ENCODE measurements at places on chromosomes 12 and 14.

DNA sequence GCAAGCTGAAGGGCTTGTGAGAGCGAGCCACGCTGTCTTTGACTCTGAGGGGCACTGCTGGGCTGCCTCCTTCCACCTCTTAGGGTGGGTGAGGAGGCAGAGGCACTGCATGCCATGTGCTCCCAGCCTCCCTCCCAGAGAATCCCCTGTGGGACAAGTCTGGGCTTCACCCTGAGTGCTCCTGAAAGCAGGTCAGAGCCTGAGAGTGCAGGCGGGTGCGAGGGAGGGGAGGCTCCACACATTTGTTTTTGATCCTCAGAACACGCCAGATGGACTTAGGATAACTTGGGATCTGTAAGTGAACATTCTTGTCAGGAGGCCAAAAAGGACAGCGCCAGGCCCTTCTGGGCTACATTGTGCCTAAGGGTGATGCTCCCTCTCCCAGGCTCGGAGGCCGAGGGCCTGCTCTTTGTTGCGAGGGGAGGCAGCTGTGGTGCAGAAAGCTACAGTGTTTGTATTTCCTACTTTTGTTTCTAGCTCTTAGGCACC lies 155.4 kb downstream of the TMX1 start:
- DNase-seq, result no peak

DNA sequence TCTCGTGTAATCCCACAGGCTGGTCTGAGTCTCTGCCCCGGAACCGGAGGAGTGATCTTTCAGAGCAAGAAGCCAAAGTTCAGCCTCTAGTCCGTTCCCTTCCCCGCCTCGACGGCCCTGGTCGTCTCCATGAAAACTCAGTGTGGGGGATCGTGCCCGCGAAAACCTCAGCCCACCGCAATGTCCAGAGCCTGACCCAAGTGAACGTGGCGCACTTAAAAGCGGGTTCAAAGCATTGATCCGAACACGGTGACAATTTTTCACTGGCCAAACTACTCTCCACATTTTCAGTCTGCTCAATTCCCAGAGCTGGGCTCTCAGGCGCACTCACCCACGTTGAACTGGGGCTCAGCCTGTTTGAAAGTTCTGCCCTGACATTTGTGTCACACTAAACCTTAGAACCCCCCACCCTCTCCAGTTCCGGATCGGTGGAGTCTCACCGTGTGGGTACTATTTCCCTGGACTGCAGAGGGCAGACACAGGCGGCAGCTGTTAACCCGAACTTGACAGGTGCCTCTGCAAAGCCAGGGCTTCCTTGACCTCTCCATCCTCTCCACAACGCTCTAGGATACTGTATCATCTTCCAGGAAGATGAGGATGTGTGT lies 886 bp upstream of the PRICKLE1 start:
- DNase-seq, result peak; percentile 11

DNA sequence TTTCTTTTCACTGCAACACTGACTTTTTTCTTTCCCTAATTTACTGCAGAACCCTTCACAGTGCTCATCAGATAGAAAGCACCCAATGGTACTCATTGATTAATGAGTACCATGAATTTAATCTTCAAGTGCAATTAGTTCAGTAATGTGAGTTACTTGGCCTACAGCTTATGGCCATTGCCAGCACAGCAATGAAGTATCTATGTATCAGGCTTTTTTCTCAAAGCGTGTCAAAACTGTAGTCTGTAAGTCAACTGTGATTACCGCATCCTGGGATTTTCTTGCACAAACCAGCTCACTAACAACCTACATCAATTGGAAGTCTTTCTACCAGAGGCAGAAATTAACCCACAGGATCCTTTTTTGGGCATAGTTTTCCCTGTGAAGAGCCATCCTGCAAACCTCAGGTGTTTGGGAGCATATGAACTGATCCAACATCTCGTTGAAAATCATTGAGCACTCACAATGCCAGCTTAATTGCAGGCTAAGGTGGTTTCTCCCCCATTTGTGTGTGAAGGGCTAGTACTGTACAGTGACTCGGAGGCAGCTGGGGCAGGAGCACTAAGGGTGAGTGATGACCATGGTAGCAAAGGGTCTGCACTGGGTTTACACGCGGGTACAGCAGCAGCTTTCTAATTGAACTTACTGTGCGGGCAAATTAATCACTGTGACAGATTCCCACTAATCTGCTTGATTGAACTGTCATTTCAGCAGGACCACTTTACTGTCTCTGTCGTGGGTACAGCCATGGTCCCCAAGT lies 619.3 kb downstream of the SNAPC1 start:
- no peak for DNase-seq

DNA sequence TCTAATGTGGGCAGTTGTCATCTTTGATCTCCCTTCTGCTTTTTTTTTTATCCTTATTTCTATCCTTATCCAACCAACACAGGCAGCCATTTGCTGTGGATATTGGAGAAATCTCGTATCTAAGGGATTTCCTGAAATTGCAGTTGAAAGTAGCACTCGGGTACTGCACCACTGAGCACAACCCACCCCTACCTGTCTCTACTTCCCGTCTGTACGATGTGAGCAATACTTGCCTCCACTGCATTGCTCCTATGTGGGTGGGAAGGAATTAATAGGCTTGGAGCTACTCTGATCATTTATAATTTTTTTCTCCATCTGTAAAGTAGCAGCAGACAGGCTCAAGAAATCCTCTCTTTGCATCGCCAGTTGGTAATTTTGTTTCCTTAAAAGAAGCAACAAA lies 300.4 kb downstream of the SNAPC1 start:
- no peak for DNase-seq

GRCh38 chr14:105929327-105930081 lies 403.1 kb downstream of the TMEM121 start:
- no peak for DNase-seq

- no peak for DNase-seq
Observed at GRCh38 chr12:12620730-12621315, 9.1 kb downstream of the CREBL2 start.

GRCh38 chr12:42156232-42156631 lies 11.6 kb upstream of the GXYLT1 start:
- no peak for DNase-seq

- DNase-seq, result no peak
Observed at GRCh38 chr14:81085596-81085995, 130.2 kb downstream of the TSHR start.

DNA sequence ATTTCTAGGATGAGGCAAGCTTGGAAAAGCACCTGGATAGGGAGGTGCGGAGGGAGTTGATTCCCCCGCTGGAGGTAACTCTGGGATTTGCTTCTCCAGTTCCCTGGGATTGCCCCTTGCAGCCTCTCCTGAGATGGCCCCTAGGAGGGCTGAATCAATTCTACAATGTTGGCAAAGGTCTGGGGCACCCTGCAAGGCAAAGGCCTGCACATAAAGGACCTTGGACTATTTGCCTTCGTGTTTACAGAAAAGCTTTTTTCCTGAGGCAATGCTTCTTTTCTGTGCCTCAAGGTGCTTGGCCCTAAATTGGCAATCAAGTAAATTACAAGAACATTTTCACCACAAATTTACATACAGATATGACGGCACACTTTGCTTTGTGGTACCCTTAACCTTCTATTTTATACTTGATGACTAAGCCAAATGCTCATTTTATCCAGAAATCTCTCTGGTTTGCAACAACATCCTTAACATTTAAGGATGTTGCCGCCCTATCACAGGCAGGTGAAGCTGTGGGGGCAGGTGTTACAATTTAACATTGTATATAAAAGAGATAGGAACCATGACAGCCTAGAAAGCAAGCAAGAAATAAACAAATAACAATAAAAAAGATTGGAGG lies 40.3 kb downstream of the TIMELESS start:
- DNase-seq, result no peak

DNA sequence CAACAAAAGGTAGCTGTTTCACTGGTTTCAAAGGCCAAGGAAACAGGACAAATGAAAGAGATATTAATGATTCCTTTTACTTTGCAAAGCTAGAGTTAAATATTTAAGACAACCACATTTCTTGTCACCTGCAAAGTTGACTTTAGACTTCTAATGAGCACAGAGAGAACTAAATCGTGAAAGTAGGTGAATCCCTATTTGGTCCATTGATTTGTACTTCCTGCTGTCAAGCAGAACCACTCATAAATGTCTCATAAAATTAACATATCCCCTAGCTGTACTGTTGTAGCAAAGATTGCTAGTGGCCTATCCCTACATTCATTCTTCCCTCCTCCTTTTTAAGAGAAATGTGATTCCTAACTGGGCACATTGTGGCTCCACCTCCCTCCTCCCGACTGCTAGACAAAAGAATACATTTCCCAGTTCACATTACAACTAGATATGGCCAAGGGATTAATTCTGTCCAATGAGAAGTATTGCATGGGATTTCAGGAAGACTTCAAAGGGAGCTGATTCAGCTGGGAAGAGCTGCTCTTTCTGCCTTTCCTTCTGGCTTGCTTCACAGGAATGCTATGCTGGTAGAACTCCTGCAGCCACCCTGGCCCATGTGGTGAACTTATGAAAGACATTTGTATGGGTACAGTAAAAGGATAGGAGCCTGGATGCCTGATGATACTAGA lies 227.5 kb upstream of the ABCD2 start:
- no peak for DNase-seq

GRCh38 chr14:104103446-104104075 lies 18.1 kb downstream of the ASPG start:
- DNase-seq, result no peak

- no peak for DNase-seq
Observed at GRCh38 chr14:74437496-74438053, 11.6 kb upstream of the SYNDIG1L start.

DNA sequence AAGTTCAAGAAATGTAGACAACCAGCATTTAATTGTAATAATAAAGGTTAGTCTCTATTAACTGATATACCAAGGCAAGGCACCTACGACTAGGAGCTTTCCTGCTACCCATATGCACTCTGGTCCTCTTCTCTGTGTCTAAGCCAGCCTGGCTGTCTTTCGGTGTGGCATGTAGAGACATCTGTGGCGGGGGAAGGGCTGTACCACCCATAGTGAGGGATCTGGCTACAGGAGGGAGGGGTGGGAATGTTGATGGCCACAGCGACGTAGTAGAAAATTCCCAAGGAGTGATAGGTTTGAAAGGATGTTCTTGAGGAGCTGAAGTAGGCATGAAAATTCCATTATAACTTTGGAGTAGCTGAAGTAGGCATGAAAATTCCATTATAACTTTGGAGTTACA lies 344.2 kb downstream of the ATP23 start:
- DNase-seq, result no peak

- no peak for DNase-seq
Observed at GRCh38 chr12:99600388-99600787, 47.2 kb upstream of the GARIN6 start.

GRCh38 chr12:78571953-78572352 lies 292.6 kb upstream of the SYT1 start:
- DNase-seq, result no peak

DNA sequence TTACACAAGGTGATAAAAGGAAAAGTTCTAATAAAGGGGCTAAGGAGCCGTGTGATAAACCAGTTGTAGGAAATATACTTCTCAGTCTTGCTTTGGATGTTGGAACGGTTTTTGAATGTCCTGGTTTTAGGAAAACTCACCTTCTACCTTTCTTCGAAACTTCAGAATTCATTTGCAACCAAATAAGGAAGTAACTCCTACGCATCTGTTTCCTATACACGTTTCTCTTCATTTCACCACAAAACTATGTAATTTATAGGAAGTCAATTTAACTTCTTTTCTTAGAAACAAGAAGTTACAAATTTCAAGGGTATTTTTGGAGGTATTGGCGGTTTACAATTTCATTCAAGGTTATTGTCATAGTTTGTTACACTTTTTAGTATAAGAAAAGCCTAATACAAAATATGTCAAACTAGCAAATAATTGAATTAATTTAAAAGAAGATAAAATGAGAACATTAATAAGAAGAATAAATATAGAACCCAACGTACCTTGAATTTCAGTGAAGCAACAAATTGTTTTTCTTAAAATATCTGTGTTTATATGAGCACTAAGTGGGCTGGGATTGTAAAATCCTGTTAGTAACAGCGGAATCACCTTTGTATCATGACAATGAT lies 33.2 kb upstream of the CD69 start:
- no peak for DNase-seq

- no peak for DNase-seq
Observed at GRCh38 chr12:12896260-12896659, 4.9 kb downstream of the GPRC5A start.

DNA sequence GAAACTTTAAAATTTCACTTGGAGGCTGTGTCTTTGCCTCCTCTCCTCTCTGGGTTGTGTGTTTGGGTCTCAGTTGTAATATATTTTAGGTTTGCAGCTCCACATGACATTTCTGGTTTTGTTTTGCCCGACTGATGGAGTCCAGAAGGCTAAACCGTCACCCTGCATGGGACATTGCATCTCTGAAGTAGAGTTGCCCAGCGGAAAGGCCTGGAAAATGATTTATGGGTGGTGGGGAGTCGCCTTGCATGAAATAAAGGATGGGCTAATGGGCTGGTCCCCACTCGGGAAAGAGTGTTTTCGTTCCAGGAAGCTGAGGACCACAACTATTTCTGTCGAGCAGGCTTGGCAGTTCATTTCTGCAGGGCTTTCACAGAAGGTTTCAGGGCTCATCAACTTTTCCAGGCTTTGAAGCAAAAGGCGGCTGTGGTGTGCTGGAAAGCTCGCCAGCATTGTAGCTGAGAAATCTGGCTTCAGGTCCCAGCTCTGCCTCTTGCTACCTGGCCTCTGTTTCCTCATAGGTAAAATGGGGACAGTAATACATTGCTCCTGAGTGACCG lies 74.8 kb upstream of the GSC start:
- no peak for DNase-seq

DNA sequence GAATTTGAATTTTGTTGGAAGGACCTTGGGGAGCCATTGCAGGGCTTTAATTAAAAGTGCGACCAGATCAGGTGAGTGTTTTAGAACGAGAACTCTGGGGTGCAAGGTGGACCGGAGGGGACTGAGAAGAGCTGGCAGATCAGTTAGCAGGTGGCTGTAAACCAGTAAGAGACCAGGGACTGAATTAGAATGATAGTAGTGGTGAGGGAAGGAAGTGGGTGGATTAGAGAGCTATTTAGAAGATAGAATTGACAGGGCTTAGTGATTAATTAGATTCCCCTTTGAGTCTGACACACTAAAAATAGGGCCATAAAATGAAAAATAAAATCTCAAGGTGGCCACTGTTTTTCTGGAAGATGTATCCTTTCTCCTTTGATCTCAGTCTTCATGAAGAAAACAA lies 44.8 kb downstream of the PLXNC1 start:
- no peak for DNase-seq

GRCh38 chr14:102708494-102708893 lies 68.8 kb upstream of the TRAF3 start:
- DNase-seq, result no peak

DNA sequence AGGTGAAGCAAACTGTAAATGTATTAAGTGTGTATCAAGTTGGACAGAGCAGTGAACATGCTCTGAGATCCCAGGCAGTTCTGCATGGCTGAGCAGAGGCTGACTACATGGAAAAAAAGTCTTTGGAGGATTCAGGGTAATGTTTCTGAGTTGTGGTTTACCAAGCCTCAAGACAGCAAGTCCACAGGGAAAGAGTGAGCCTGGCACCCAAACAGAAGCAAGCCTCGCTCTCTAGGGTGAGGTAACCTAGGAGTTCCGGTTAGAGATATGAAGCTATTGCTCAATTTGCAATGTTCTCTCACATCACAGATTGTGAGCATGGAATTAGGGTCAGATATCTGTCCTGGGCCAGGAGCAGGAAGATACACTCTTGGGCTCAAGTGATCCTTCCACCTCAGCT lies 158.6 kb downstream of the MON2 start:
- DNase-seq, result no peak

Measured in activated CD4-positive, alpha-beta T cell treated with anti-CD3 and anti-CD28 coated beads, Interleukin-2, amount 50 U/mL, for 48 hours (primary cell).